ENCODE measurements at places on chromosomes 3 and 15. TPM values are rescaled to one million over a fixed set of nuclear protein-coding genes. Genes with fewer than 3 reads are reported as not detected.

GRCh38 chr3:181581656-181582055, 130.1 kb upstream of the SOX2 start:
- no peak for DNase-seq

- no peak for DNase-seq
Measured at GRCh38 chr3:113895964-113896363, 51.8 kb upstream of the ZDHHC23 start.

GRCh38 chr3:128228366-128228910, 75.2 kb downstream of the EEFSEC start:
- no peak for DNase-seq

DNA sequence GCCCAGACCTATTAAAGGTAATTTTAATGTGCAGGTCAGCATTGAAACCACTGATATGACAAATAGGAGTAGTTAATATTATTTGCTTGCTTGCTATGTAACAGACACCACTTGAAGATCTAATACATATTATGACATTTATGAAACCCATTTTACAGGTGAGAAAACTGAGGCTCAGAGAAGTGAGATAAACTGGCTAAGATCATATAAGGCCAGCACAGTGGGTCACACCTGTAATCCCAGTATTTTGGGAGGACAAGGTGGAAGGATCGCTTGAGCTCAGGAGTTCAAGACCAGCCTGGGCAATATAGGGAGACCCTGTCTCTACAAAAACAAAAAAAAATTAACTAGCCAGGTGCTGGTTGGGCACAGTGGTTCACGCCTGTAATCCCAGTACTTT, 33.1 kb upstream of the EIF4A2 start:
- DNase-seq: no peak

The HDC gene
- total RNA-seq: not detected

DNA sequence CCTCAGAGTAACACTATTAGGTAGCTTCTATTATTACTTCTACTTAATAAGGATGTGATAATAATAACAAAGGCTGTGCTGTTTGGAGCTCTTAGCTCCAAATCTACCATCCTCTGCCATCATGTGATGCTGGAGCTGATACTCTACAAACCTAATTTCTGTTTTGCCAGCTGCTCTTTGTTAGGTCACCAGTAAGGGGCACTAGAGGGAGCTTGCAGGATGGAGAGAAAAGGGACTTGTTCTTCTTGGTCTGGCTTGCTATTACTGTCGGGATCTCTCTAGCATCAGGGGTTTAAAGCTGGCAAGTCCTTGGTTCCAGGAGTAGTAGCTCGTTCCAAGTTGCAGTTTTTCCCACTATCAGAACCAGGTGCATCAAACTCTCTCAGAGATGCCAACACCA, 194.9 kb upstream of the KBTBD8 start:
- no peak for DNase-seq

DNA sequence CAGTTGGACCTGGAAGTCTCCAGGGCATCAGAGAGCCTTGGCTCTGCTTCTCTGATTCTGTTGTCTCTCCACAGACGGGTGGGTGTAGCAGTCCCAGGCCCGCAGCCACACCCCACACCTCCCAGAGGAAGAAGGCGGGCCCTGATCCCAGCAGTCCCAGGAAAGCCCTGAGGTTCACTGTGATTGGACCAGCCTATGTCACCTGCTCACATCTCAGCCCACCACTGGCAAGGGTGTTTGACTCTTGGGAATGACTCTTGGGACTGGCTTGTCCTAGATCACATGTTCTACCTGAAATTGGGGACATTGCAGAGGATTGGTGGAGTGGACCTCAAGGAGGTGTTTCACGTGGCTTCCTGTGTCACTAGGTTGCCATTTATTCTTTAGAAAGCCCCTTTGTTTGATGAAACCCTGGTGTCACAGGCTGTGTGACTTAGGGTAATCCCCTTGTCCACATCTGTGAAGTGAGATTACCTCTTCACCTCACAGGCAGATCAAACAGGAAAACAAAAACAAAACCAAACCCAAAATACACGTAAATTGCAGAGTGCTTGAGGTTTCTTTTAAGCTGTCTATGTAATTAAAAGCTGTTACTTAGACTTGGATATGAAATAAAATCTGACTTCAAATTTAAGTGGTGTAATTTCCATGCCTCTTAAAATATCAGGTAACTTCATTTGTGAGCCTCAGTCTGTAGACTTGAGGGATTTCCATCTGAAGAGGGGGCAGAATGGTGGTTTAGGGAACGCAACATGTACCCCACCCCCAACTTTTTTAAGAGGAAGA, 26.7 kb downstream of the FLNB start:
- DNase-seq: no peak

The CADM2 gene
- 0.59 TPM for total RNA-seq

The SST gene
- not detected for total RNA-seq

- no peak for DNase-seq
Measured at GRCh38 chr3:160801386-160802118, 45.5 kb downstream of the PPM1L start.

DNA sequence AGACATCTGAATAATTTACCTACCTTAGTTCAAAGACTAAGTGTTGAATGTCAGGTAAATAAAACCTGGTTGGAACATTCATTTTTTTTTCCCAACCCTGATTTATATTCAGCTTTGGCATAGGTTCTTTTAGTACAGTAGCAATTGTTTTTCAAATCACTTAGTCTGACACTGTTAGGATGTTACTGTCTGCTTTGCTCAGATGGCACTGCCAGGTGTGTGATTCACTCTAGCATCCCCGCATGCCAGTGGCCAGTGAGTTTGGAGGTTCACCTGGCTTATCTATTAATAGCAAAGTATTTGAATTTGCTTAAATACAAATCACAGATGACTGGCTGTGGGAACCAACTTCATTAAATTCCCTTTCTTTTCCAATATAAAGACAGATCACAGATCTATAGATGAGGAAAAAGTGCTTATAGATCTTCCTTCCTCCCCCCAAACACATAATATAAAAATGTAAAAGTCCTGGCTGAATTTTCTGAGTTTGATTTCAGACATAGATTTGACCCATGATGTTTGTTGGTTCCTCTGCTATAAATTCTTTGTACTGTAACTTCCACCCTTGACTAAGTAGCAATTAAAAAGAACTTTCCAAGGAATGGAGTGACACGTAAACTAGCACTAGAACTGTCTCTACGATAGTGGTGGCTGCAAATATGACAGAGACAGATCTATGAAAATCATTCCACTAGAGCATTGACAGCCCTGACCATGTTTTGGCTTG, 3.9 kb downstream of the THBS1 start:
- DNase-seq: no peak

DNA sequence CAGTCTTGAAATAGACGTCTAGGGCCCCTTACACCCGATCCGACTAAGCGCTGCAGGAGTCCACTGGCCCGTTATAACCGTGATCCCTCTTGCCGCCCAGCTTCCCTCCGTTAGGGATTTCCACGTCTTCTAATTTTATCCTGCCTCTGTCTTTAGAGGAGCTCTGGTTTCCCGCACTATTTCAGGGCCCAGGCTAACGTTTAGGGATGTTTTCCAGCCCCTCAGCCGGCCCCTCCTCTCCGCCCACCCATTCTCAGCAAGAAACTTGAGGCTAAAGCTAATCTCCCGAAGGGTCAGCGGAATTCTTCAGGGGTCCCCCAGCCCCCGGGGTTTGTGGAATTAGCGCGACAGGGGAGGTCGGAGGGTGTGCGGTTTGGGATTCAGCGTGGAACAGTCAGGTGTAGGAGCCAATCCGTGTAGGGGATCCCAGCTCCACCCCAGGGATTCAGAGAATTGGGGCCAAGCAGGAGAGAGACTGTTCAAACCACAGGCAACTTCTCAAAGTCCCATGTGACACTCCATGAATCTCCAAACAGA, 1.6 kb downstream of the PTX3 start:
- no peak for DNase-seq

DNA sequence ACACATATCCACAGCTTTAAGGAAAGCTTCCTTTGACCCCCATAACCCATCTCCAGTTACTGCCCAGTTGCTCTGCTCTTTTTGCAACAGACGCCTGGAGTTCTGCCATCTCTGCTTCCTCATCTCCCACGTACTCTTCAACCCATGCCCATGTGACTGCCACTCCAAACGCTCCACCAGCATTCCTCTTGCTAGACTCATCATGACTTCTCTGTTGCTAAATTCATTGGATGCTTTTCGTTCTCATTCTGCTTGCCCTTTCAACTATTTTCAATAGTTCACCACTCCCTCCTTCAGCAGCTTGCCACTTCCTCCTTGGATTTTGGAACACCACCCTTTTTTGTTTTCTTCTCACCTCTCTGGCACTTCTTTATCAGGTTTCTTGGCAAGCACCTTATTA, 2.7 kb upstream of the KNSTRN start:
- DNase-seq: peak; percentile 87

The SLC12A1 gene
- not detected for total RNA-seq

DNA sequence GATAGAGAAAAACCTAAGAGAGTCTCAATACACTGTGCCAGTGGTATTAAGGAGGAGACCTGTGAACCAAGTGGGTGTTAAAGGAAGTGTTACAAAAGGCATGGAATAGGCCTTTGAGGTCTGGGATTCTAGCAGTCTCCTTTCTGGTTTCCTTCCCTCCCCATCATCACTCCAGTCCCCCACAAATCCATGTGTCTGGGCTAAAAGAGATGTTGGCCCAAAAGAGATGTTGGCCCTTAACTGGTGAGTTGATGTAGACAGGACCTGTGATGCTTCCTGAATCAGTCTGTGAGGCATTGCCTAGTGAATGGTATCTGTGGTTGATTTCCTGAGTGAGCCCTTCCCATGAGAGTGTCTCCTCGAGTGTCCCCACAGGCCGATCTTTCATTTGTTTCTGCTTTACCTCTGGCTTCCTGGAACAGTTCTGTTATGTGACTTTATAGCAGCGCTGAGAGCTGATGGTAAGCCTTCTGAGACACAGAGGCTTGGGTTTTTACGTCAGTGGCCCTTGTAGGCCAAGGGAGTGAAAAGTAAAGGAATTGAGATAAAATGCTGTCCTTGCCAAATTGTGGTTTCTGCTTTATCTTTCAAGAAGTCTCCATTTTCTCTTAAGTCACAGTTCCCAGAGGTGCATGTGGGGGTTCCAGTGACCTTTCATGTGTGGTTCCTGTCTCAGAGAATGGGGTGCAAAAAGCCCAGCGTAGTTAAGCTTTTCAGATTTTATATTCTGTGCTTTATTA, 87.8 kb downstream of the KLHL25 start:
- DNase-seq: no peak

GRCh38 chr3:98603580-98603979, 10.2 kb upstream of the CPOX start:
- DNase-seq: no peak

GRCh38 chr3:122092460-122093165, 37.5 kb downstream of the CD86 start:
- DNase-seq: no peak

The TMC3 gene
- total RNA-seq: not detected

DNA sequence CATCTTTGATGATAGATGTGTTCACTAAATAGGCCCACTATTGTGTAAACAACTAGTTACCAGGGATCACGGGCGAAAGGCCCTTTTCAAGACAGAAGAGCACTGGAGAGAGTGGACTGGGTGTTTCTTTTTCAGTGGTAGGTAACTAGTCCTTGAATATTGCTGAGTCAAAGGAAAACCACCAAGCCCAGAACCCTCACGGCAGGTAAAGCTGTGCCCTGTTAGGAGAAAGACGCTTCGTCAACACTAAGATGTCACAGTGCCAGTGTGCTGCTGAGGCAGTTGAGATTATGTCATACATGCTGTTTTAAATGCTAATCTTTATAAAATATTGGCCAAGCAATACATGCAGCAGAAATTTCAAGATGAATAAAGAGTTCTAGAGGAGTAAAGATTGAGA, 578.6 kb downstream of the PYDC2 start:
- no peak for DNase-seq

The ABCF3 gene
- total RNA-seq: 137 TPM
